Activated T-helper 1 cell treated with Interleukin-2 at 50 U/mL for 16 hours (primary cell): ENCODE measurements at places on chromosomes 2 and 18.
A peak's percentile ranks its signal among the peaks of the same experiment; 100 is the strongest.

- DNase-seq = no peak
Measured at GRCh38 chr18:9016633-9017166, 85.8 kb upstream of the NDUFV2 start.

DNA sequence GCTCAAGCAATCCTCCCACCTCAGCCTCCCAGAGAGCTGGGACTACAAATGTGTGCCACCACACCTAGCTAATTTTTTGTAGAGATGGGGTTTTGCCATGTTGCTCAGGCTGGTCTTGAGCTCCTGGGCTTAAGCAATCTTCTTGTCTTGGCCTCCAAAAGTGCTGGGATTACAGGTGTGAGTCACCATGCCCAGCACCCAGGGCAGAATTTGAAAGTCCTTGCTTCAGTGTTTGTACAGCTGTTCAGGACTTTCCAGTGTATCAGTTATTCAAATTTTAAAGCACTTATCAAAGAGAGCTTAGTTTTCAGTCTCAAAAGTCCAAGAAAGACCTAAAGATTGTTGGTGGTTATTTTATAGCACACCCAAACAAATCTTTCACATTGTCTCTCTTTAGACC is 43.6 kb upstream of the VPS54 start:
- DNase-seq = no peak

DNA sequence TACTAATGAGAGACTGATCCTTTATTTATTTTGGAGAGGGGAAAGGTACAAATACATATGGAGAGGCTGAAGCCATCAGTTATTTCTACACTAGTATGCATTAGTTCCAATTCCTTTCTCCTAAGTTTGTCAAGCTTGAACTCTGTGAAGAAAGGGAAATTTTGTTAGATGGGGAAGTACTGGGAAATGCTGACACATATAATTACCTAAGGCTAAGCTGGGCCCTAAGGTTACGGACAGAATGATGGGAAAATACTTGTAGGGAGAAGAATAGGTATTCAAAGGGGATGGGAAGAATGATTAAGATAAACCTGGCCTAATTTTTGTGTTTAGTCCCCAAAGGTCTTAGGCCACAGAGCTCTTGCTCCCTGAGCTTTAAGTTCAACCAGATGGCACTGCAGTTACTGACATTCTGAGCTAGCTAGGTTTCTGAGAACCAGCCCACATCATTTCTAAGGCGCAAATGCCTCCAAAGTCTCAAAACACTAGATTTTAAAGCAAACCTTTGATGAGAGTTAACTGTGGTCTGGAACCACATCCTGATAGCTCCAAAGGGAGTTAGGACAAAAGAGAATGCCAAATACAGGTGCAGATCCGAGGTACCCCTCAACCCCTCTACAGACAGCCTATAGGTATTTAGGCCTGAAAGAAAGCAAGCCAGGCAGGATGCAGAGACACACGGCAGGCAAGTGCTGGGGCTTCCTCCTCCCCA is 2.7 kb downstream of the TMEM163 start:
- DNase-seq = no peak

GRCh38 chr2:153497938-153498629 is 19.5 kb upstream of the RPRM start:
- DNase-seq = no peak

- no peak for DNase-seq
Measured at GRCh38 chr18:55477860-55478581, 110.0 kb downstream of the TCF4 start.

GRCh38 chr2:238461051-238461450 is 34.3 kb downstream of the ASB1 start:
- DNase-seq = no peak

- DNase-seq = no peak
Measured at GRCh38 chr2:167198009-167198408, 309.7 kb downstream of the XIRP2 start.

DNA sequence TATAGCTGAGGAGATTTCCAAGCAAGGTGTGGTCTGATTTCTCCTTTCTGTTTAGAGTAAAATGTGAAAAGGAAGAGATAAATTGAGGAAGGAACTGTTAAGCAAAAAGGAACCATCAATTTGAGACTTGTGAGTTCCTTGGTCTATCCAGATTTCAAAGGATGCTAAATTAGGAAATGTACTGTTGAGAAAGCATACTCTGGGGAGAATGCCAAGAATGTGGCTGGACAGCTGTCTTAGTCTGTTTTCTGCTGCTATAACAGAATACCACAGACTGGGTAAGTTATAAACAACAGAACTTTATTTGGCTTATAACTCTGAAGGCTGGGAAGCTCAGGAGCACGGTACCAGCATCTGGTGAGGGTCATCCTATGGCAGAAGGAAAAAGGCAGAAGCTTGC is 1097.2 kb downstream of the TDRD15 start:
- DNase-seq = no peak

GRCh38 chr2:152335726-152336118 is 748 bp downstream of the FMNL2 start:
- no peak for DNase-seq

GRCh38 chr2:151543876-151544275 is 134.2 kb downstream of the RIF1 start:
- DNase-seq = no peak

GRCh38 chr18:79732721-79733025 is 53.1 kb downstream of the CTDP1 start:
- no peak for DNase-seq

DNA sequence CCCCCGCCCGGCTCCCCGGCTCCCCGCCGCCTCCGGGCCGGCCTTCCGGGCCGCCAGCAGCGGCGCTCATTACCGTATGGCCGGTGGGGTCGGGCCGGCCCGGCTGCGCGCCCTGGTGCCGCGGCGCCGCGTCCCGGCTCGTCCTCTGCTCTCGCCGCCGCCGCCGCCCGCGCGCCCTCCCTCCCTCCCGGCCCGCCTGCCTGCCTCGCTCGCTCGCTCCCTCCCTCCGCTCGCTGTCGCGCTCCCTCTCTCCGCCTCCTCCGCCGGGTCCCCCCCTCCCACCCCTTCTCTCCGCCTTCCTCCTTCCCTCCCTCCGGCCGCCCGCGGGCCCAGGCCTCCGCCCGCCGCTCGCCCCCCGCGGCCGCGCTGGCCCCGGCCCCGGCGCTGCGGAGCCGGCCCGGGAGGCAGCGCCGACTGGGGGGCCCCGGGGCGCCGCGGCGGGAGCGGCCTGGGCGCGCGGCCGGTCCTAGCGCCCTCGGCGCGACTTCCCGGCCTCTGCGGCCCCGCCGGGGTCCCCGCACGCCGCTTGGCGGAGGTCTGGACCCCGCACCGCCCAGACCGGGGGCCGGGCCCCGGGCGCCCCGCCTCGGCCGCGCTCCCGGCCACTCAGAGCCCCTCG is at the start of gene DNMT3A:
DNMT3A (minus strand) TSS at position 173 of the 619 bp plus-strand sequence. CDS start 27,941 bp downstream, outside the sequence.
- peak; percentile 45 for DNase-seq

- no peak for DNase-seq
Measured at GRCh38 chr2:238698451-238699306, 149.2 kb upstream of the TWIST2 start.

DNA sequence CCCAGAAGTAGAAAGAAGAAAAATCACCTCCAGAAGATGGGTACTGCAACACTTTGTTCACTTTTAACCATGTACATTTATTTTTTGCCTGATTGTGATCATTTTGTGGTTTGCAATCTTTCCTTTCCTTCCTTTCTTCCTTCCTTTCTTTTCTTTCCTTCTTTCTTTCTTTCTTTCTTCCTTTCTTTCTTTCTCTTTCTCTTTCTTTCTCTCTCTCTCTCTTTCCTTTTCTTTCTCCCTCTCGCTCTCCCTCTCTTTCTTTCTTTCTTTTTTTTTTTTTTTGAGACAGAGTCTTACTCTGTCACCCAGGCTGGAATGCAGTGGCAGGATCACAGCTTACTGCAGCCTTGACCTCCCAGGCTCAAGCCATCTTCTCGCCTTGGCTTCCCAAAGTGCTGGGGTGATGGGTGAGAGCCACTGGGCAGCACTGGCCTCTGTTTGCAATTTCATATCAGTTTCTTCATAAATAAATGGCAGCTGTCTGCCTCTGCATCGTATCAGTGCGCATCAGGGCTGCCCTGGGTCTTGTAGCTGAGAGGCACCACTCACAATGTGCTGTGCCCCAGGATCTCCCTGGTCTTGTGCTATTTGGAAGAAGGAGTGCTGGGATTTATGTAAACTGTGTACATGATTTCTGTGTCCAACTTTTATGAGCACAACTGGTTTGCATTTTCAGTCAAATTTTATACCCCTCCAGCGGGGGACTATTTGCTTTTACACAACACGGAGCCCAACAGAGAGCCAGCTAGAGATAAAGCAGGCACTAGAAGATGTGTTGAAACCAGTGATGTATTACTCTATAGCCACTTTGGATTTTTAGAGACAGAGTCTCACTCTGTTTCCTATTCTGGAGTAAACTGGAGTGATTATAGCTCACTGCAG is 6.9 kb upstream of the LIMS2 start:
- no peak for DNase-seq

DNA sequence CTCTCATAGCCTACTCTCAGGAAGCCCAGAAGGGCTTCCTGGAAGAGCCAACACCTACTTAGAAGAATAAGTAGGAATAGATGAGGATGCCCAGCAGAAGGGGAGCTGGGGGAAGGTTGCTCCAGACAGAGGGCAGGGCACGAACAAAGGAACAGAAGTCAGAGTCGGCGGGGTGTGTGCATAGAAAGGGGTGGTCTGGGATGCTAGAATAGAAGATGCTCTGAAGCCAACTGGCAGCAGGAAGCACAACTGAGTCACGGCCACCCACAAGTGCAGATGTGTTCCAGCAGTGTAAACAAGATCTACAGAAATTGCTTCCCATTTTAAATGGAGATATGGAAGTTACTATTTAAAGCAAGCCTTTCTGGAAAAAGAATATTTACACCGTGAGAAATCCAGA is 131.0 kb downstream of the ZNF532 start:
- no peak for DNase-seq

- DNase-seq = no peak
Measured at GRCh38 chr2:142290931-142291330, 160.1 kb upstream of the LRP1B start.

GRCh38 chr2:16742026-16742425 is 76.4 kb upstream of the CYRIA start:
- no peak for DNase-seq

GRCh38 chr2:105959357-105959756 is 214.6 kb downstream of the NCK2 start:
- no peak for DNase-seq

DNA sequence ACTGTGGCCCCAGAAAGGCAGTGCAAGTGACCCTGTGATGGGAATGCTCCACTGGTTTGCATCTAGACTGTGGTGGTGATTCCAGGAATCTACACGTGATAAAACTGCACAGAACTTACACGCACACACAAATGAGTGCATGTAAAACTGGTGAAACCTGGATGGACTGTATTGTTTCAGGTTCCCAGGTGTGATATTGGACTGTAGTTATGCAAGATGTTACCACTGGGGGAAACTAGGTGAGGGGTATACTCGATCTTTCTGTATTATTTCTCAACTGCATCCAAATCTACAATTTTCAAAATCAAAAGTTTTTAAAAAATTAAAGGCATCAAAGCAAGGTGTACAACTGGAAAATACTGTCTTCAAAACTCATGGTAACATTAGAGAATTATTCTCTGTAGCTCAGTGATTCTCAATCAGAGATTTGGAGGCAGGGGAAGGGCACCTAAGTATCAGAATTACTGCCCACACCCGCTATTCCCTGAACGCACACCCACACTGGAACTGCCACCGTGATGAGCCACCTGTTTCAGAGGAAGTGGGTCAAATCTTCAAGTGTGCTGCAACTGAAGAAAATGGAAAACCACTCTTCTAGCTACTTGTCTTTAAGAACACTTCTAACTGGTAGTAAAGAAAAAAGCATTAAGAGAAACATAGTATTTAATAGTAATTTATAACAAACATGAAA is 26.7 kb downstream of the PTPN2 start:
- no peak for DNase-seq

GRCh38 chr2:113198790-113199612 is 25.2 kb downstream of the PSD4 start:
- DNase-seq = peak; percentile 55

DNA sequence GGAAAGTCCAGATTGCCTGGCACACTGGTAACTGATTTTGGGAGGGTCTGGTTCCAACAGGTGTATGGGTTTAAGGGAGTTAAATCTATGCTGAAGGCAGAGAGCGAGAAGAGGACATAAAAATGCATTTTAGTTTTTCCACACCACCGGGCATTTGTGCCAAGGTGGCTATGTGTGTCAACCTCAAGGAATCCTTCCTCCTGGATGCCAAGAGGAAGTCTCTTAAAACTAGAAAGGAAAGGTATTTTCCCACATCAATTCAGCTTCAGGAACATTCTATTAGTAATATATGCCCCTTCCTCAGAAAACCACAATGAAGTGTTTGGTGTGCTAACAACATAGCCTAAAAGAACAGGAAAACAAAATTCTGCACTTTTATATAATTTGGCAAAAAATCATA is 5.4 kb upstream of the GAREM1 start:
- no peak for DNase-seq

GRCh38 chr2:107215401-107216350 is 329.7 kb upstream of the ST6GAL2 start:
- no peak for DNase-seq

- no peak for DNase-seq
Measured at GRCh38 chr2:60476206-60476954, 77.1 kb downstream of the BCL11A start.

- no peak for DNase-seq
Measured at GRCh38 chr2:109134741-109135358, 5.8 kb downstream of the SH3RF3 start.

DNA sequence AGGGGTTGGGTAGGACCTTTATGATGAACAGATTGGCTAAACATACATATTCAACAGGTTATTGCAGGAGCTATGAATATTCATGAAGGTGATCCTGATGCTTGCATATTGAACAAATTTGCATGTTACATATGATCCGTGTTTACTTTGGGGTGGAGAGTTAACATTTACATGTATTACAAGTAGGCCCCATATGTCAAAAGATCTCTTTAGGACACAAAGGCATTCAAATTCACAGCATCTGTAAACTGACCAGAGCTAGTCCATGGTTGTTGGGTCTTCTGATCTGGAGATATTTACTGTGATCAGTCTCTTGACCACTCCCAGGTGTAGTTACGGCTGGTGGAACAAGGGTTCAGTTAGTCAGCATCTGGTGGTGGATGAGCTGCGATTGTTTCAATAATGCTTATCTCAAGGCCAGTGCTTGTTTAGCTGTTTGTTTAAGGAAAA is 80.4 kb downstream of the PMAIP1 start:
- no peak for DNase-seq

DNA sequence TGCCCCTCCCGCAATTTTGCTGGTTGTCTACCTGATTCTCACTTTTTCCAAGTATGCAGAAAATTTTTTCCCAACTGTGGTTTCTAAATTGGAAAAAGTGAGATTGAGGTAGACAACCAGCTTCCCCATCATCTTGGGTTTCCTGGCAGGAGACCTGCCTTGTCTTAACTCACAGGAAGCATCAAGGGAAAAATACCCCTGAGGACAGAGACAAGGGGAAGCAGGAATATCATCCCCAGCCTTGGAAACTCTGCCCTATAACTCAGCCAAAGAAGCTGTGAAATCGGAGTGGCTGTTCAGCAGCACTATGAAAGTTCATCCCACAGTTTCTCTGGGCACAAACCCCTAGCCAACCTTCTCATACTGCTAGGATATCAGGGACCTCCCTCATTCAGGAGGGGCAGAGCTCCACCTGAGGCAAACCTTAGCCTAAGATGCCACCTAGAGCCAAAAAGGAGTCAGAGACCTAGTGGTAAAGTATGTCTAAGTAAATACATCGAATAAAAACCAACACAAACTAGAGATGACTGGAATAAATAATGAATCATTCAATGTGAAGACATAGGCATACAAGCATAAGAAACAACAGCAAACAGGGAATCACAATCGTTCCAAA is 68.2 kb downstream of the ZSWIM2 start:
- DNase-seq = no peak

GRCh38 chr18:45785134-45785533 is 40.3 kb upstream of the SIGLEC15 start:
- DNase-seq = no peak

GRCh38 chr2:70391988-70392387 is 90.1 kb upstream of the FAM136A start:
- no peak for DNase-seq
